ENCODE measurements at places on chromosomes 2 and 18.

DNA sequence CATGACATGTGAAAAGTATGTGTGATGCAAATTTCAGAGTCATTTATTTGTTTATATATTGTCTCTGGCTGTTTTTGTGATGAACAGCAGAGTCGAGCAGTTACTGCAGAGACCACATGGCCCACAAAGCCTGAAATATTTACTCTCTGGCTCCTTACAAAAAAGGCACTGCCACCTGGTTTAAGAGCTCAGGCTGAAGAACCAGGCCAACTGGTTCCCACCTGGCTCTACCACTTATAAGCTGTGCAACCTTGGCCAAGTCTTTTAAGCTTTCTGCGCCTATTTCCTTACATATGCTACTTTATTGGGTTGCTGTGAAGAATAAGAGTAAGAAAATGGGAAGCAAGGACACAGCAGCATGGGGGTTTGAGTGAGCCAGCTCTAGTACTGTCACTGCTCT, 207.6 kb downstream of the L3MBTL4 start:
- no peak for DNase-seq

GRCh38 chr18:55110436-55110835, 151.2 kb upstream of the CCDC68 start:
- no peak for DNase-seq

DNA sequence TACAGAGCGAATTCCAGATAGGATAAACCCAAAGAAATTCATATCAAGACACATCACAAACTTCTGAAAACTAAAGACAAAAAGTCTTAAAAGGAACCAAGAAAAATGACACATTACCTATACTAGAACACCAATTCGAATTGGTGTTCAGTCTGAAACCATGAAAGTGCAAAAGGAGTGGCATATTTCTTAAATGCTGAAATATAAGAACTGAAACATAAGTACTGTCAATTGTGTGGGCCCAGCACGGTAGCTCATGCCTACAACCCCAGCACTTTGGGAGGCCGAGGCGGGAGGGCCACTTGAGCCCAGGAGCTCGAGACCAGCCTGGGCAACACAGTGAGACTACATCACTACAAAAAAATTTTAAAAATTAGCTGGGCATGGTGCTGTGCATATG, 43.4 kb downstream of the TMEM131 start:
- DNase-seq: no peak

GRCh38 chr2:176626796-176627195, 357.6 kb downstream of the MTX2 start:
- DNase-seq: no peak

Measured in fibroblast of skin of right biceps (primary cell).